Stimulated activated CD8-positive, alpha-beta memory T cell treated with anti-CD3 and anti-CD28 coated beads, Interleukin-7, amount 100 ng/mL, for 4 hours (primary cell): ENCODE measurements at places on chromosomes 16 and 17.

GRCh38 chr17:60782742-60783141 lies 105.1 kb downstream of the BCAS3 start:
- DNase-seq: no peak

- DNase-seq: peak; percentile 13
These were observed 17.2 kb upstream of the ALOX15 start for GRCh38 chr17:4658478-4659305.

GRCh38 chr17:33284022-33284421 lies 9.1 kb downstream of the ASIC2 start:
- DNase-seq: no peak

- peak; percentile 23 for DNase-seq
These were observed 441 bp downstream of the CMTM4 start for GRCh38 chr16:66695935-66696668.

- no peak for DNase-seq
These were observed 19.0 kb downstream of the LMF1 start for GRCh38 chr16:951660-952301.

- no peak for DNase-seq
These were observed 1.6 kb downstream of the VAT1L start for GRCh38 chr16:77790009-77790372.

DNA sequence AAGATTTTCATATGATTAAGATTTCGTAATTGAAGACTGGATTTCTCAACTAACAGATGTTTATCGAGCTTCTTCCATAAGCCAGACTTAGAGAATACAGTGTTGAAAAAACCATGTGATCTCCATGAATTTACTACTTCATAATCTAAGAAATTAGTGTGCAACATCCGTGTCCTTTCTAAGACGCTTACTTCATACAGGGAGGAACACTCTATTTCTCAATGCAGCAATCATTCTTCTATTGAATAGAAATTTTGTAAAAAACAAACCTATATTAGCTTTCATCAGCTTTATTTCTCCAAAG lies 946.3 kb downstream of the KCNJ2 start:
- DNase-seq: no peak

GRCh38 chr17:45132572-45133463 lies 503 bp upstream of the PLCD3 start:
- no peak for DNase-seq

DNA sequence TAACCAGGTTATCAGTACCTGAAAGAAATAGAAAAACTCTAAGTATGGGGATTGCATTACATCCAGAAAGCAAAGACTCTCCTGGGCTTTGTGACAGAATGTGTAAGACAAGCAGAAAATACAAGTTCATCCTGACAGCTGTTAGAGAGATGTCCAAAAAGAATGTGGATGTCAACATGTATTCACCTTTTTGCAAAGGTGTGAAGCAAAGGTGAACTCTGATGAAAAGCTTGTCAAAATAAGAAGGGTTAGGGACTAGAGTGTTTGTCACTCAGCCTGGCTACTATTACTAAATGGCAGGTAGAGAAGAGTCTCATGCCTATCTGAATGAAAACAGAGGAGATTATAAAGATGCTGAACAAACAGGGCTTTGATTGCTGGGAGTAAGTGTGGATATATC lies 527.6 kb upstream of the CA10 start:
- no peak for DNase-seq

- DNase-seq: no peak
These were observed 1.6 kb downstream of the ITGA3 start for GRCh38 chr17:50057521-50057991.

DNA sequence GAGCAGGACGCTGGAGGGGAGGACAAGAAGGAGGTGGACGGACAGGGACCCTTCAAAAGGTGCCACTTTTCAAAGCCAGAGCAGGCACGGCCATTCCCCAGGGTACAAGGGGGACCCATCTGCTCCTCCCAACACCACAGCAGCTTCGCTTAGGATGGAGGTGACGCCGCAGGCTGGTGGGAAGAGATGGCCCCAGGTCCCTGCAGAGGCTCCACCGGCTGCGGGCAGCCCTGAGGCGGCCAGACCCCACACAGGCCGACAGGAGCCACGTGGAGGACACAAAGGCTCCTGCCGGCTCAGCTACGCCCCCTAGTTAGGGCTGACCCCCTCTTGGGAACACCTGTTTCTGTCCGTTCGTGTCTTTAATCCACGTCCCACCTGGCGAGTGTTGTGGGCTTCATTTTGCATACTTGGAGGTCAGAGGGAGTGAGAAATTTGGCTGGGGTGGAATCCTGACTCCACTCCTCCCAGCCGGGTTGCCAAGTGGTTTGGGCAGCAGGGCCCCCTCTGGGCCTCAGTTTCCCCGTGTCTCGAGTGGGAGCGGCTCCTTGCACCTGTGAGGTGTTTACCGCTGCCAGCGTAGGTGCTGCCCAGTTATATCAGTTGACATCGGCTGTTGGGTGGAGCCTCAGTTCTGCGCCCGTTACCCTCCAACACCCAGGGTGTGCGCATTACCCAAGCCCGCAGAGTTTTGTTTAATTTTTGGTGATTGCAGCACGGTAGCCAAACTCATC lies 5.8 kb upstream of the FN3KRP start:
- DNase-seq: no peak

DNA sequence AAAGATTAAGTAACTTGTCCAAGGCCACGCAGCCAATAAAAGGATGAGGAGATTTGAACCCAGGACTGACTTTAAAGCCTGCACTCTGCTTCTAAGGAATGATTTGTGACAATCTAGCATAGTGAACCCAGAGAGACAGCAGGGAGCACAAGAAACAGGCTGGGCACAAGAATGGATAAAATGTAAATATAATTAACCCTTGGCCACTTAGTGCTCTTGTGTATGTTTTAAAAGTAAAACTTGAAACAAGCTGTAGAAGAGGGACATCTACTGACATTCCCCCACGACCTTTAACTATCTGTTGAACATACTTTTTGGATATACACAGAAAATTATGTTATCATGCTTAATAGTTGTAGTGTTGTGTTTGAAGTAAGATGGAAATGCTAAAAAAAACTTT lies 141.9 kb upstream of the PMFBP1 start:
- DNase-seq: no peak

GRCh38 chr16:11624205-11624604 lies 37.5 kb upstream of the LITAF start:
- DNase-seq: no peak

DNA sequence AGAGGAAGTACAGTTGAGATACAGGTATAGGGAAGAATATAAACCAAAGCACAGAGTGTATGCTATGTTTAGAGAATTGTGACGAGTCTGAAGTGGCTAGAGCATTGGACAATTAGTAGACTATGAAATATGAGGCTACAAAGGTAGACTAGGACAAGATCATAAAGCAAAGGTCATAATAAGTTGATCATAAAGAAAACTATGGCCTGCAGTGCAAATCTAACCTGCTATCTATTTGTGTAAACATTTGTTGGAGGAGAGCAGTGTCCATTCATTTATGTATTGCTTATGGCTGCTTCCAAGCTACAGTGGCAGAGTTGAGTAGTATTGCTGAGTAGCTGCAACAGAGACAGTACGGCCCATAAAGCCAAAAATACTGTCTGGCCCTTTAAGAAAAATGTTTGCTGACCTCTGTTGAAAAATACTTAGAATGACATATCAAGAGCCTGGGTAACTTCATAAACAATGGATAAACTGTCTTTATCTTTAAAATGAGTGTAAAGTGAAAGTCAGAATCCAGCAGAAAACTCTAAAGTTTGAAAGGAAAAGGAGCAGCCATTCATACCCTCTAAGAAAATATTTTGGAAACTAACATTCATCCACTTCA lies 14.5 kb upstream of the OR1E2 start:
- no peak for DNase-seq

- no peak for DNase-seq
These were observed 259.6 kb upstream of the KCNJ16 start for GRCh38 chr17:69815406-69815805.

DNA sequence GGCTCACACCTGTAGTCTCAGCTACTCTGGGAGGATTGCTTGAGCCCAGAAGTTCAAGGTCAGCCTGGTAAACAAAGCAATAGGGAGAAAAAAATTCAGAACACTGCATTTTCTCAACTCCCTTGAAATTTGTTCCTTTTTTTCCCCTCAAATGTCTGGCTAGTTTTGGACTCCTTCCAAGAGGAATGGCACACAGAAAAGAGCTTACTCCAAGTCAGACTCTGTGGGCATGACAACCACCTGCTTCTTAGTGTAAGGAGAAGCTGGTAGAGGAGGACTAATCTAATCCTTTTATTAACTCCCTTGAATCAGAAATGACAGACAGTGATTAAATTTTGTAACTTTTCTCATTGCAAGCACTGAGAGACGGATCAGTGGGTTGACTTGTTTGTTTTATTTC lies 27.9 kb upstream of the HYDIN start:
- no peak for DNase-seq

- DNase-seq: no peak
These were observed 23.4 kb downstream of the ACSM1 start for GRCh38 chr16:20673882-20674683.

- peak; percentile 88 for DNase-seq
These were observed at the start of gene PIGL for GRCh38 chr17:16217002-16217635. Gene PIGL (plus strand): TSS chr17:16217210. CDS start chr17:16217227, 17 bp downstream.

- no peak for DNase-seq
These were observed 1.2 kb upstream of the PROCA1 start for GRCh38 chr17:28712705-28713415.

DNA sequence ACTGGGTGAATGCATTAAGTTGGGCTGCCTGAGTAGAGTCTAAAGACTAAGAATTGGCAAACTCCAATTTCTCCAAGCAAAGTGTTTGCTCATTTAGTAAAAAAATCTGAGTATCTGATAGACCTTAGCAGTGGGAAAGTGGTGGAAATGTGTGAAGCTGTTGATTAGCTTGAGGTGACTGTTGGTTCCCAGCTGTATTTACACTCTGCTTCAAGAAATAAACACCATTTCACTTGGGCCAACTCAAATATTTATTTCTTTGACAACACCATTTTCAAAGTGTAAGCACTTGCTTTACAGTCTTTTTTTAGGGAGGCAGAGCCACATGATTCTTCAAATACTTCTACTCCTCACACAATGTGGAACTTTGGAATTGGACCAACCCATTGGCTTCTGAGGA lies 8.7 kb downstream of the KCTD19 start:
- no peak for DNase-seq

- DNase-seq: no peak
These were observed 133.8 kb upstream of the PLCG2 start for GRCh38 chr16:81645266-81645694.
